ENCODE measurements at places on chromosomes 2 and 18.

DNA sequence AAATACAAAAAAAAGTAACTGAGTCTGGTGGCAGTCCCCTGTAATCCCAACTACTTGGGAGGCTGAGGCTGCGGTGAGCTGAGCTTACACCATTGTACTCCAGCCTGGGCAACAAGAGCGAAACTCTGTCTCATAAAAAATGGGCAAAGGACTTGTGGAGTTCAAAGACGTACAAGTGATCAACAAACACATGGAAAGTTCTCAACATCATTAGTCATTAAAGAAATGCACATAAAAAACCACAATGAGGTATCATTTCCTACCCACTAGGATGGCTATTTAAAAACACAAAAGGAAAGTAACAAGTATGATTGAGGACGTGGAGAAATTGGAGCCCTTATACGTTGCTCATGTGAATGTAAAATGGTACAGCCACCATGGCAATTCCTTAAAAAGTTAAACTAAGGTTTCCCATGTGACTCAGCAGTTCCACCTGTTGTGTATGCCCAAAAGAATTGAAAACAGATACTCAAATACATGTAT is 52.3 kb downstream of the RAB10 start:
- DNase-seq: no peak

DNA sequence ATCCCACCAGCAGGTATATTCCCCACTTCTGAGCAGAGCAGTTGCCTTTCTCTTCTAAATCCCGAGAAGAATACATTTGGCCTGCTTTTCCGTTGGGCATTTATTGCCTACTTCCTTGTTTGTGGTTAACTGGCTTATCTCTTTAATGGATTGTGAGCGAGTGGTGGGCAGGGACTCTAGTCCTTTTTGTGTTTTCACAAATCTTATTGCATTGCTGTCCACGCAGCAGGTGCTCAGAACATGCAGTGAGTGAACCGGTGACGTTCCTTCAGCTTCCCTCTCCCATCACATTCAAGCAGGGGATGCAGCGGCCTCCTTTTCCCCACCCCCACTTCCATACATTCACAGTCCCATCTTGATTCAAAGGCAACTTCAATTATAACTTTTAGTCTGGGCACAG is 28.9 kb upstream of the GAREM2 start:
- DNase-seq: no peak

- no peak for DNase-seq
Observed at GRCh38 chr18:41038071-41038470, 917.0 kb upstream of the PIK3C3 start.

DNA sequence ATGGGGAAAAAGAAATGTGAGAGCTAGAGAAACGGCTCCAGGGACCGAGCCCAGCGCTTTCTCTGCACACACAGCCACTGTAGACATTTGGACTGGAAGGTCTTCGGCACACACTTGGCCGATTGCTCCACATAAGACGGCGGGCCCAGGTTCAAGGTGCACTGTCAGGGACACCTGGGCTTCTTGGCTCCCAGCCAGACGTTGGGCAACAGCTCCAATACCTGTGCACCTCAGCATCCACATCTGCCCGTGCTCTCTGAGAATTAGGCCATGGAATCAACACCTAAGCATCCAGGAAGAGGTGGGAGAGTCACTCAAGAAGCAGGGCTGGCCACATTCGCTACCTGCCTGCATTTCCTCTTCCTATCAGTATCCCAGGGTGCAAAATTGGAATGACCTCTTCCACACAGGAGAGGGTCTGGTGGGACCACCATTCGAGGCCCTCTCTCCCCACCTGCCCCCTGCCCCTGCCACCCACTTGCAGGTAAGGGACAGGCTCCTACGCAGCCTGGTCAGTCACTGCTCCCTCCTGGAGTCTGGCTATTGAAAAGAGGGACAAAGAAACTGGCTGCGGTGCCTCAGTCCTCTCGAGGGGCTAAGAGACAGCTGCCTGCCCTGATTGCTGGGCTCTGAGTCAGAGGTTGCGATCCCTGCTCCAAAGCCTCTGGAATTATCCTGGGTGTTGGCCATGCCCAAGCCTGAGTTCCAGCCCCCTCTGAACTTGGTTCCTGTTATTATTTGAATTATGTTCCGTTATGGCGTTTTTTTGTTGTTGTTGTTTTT is 40.1 kb upstream of the TAF1B start:
- DNase-seq: no peak

GRCh38 chr2:117639401-117639800 is 175.1 kb upstream of the DDX18 start:
- no peak for DNase-seq

DNA sequence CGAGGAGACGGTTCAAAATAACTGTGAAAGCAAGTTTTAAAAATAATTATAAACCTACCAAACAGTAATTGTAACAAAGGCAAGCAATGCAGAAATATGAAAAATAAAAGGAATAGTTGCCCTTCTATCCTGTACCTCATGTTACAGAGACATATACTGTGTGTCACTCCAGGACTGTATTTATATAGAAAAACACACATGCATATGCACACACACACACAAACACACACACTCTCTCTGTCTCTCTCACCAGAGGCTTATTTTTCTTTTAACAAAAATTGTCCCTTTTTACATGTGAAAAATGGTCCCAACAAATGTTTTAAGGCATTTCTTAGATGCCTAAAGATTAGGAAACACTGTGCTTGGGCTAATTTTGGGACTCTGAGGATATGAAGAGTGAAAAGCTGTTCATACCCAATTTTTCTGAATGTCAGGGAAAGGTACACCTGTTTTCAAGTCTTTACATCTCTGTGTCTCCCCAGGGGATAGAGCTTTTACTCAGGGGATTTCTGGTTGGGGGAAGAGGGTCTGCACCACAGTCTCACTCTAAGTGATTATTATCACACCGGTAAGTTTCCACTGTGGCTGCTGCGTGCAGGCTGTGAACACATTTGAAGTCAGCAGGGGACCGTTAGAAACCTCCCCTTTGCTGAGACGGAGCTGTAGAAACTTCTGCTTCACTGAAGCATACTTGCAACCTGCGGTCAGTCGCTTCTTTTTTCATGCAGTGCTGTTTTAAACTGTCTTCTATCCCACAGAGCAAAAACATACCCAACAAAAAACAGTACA is 51.4 kb upstream of the SPAG16 start:
- DNase-seq: peak; percentile 47

- no peak for DNase-seq
Observed at GRCh38 chr18:34998661-34999060, 42.6 kb upstream of the MAPRE2 start.

DNA sequence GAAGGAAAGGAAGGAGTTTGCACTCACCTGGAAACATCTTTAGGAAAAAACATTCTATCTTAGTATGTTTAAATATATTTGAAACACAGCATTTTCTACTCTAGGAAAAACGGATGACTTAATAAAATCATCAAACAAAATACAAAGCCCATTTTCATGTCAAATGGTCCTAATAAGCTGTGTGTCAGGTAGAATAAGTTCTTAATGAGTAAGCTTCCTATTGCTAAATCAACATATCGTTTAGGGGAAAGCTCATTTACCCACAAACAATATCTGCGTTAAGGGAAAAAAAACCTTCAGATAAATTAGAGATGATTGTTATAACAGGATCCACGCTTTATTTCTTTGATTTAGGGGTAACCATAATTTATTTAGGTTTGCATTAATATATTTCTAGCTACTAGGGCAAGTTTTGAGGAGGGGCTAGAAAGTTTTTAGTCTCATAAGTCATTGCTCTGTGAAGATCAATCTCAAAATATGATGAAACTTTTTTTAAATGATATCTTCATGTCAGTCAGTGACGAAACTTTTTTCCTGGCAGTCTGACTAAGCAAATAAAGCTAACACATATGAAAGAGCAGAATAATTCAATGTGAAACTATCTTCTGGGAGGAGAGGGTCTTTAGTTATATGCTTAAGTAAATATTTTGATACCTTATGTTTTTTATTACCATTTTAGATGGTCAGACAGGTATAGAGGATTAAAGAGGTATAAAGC is 147.1 kb downstream of the WDSUB1 start:
- DNase-seq: no peak

Measured in CD4-positive, alpha-beta T cell treated with Interleukin-17A for 4 hours (primary cell).